ENCODE measurements at places on chromosomes 3 and 15.

DNA sequence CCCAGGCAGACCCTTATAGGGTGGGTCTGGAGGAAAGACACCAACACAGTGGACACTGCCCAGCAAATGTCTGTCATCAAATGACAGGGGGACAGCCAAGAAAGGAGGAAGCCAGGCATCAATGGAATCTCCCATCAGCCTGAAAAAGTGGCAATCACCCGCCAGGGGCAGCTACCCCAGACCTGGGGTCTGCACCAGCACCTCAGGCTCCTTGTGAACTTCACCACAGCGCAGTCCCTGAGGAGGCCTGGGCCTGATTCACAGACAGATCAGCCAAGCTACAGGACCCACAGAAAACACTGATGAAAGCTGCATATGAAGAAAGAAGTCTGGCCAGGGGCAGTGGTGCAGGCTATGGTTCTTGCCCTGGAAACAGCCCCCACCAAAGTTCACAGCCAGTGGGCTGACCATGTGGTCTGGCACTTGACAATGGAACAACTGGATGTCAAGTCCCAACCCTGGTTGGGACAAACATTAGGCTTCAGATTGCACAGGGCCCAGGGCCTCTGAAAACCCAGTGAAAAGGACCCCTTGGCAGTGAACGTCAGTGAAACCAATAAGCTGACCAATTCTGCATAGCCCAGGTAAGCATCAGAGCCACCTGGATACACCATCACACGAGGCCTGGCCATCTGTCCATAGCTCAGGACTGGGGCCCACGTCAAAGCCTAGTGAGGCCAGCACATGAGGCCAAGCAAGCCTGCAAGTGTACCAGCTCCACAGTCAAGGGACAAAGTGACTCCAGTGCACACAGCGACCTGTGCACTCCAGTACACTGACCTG lies 29.1 kb downstream of the ALS2CL start:
- no peak for DNase-seq

- DNase-seq = no peak
These were observed 15.8 kb downstream of the SCG5 start for GRCh38 chr15:32657198-32657883.

- DNase-seq = no peak
These were observed 3.2 kb downstream of the XCR1 start for GRCh38 chr3:46024131-46024530.

- no peak for DNase-seq
These were observed 964 bp downstream of the SLC25A20 start for GRCh38 chr3:48897460-48898376.

GRCh38 chr3:74564560-74564959 lies 49.9 kb downstream of the CNTN3 start:
- DNase-seq = no peak

DNA sequence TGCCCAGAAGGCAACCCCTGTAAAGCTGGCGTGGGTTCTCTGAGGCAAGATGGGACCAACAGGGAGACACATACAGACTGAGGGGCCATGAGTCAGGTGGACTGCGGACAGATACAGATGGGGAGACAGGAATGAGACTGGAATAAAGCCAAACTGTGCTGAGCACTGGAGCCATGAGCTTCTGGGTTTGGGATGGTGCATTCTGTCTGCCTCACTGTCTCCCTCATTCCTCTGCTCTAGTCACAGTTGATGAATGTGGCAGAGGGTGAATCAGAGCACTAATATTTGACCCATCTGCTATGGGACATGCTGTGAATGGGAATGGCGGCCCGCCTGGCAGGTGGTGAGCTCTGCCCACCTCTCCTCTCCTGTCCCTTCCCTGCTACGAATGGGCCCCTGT lies 262.9 kb downstream of the EPHB1 start:
- DNase-seq = no peak

- DNase-seq = no peak
These were observed 417.0 kb upstream of the AGTR1 start for GRCh38 chr3:148280623-148281242.

DNA sequence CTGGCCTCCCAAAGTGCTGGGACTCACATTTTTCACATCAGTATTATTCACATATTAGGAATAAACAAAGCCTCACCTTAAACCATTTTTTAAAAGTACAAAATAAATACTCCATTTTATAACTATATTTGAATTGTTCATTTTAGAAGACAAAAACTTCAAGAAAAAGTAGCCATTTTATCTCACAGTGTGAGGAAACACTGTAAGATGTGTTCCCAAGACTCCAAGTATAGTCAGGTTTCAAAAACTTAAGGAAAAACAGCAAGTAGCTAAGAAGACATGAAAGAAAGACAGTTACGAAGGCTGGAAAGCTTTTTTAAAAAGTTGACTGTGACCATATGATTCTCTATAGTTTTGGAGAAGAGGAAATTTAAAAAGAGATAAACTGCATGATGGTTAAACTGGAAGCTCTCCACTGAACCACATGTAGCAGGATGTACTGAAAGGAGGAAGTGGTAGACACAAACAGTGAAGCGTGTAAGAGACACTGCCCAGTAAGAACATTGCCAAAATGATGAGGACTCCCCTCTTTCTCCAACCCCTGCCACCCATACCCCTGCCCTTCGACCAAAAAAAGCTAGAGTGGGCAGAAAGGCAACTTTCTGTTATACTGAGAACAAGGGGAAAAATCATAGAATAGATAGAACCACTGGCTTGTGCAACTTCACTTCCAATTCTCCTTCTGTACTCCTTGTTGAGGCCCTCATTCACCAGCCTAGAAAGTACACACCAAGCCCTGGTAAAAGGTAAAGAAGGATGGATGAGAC lies 6.2 kb upstream of the TMF1 start:
- no peak for DNase-seq

DNA sequence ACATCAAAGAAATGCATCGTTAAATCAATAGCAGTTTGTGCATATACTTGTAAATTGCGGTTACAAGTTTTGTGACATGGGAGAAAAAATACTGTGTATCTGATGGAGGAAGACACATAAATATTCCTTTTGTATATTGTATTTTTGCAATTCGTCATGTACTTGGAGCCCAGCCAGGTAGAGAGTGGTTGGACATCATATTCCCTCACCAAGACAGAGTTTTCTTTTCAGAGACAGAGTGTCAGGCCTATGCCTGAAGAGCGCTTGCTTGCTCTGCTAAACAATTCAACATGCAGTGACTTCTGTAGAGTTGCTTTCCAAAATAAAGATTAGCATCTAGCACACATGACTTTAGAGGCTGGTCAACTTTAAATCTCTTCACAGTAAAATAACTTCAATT lies 24.8 kb upstream of the MEIS2 start:
- no peak for DNase-seq

GRCh38 chr3:3023111-3023745 lies 86.9 kb downstream of the IL5RA start:
- no peak for DNase-seq

DNA sequence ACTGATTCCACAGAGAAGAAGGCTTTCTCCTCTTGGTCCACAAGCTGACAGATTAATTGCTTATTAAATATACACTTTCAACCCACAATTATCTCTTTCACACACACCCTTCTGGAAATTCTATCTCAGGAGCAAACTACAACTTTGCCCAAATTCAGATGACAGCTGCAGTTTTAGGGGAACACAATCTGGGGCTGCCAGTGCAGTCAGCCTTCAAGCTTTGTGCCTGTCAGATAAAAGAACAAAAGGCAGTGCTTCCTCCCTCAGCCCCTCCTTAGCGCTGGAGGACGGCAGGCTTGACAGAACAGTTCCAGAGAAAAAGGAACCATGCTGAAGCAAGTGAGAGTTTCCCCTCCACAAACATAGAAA lies 99.6 kb downstream of the TMCC1 start:
- DNase-seq = no peak

- no peak for DNase-seq
These were observed 86.9 kb upstream of the PRTG start for GRCh38 chr15:55829826-55830225.

- DNase-seq = no peak
These were observed 247.8 kb downstream of the ALCAM start for GRCh38 chr3:105614288-105615030.

- DNase-seq = no peak
These were observed 65.1 kb downstream of the B3GNT5 start for GRCh38 chr3:183317886-183318865.

DNA sequence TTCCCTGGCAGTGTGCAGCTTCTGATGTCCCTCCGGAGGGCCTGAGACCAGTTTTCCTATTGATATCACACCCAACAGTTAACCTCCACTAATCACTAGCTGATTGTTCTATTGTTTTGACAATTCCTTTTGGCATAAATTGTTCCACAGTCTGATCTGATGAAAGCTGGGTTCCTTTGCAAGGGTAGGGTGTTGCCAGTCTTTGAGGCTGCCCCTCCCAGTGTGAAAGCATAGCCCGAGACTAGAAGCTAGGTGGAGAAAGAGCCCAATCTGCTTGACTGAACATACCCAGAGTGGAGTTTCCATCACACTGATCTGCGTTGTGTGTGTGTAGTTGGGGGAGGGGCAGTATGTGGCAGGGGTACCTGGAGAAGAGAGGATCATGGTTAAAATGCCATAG lies 10.3 kb upstream of the PRICKLE2 start:
- DNase-seq = no peak

DNA sequence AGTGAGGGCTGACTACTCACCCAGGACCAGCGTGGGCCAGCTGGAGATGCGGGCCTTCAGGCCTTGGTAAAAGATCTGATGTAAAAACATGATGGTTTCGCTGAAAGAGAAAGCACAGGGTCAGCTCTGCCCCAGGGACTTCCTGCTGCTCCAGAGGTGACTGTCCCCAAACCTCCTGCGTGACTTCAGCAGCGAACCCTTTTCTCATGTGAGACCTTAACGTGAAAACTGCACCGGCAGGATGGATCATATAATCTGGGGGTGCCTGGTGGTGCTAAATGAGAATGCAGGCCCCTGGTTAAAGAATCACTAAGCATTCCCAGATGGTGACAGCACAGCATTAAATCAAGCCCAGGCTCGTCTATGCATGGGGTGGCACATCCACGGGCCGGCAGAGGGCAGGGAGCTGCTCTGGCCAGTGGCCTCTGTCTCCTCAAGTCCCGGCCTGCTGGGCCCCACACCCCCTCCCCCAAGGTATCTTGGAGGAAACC lies 55.4 kb downstream of the RASGRF1 start:
- no peak for DNase-seq

GRCh38 chr3:13570391-13571194 lies 21.7 kb downstream of the FBLN2 start:
- no peak for DNase-seq

GRCh38 chr3:71490692-71491091 lies 92.8 kb downstream of the FOXP1 start:
- no peak for DNase-seq

DNA sequence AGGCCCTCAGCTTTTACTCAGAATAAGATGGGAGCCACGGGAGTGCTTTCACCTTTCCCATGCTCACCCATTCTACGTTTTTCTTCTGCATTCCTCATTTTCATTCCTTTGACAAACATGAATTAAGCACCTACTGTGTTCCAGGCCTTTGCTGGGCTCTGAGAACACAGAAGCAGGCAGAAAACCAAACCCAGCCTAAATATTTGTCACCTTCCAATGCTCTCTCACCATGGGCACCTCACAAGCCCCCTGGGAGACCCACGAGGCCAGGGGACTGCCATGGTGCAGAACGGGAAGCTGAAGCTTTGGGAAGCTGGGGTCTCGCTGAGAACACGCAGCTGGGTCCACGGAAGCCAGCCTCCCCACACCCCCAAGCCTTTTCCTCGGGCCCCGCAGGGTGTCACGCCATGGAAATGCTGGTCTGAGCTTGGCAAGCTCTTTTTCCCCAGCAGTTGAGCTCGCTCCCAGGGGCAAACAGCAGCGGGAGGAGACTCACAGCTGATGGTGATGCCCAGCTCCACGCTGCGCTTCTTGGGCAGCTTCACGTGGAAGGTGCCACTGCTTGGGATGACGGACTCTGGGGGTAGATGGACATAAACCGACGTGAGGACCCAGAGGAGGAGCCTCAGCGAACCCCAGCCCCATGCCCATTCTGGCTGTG lies 27.7 kb downstream of the GRIP2 start:
- no peak for DNase-seq

- DNase-seq = no peak
These were observed 755.0 kb downstream of the TBL1XR1 start for GRCh38 chr3:176442326-176442725.

GRCh38 chr3:23202203-23202920 lies 765 bp upstream of the UBE2E2 start:
- peak; percentile 75 for DNase-seq
